ENCODE measurements at places on chromosomes 4 and X.

GRCh38 chr4:102552781-102553180 lies 51.6 kb downstream of the NFKB1 start:
- DNase-seq, result no peak

DNA sequence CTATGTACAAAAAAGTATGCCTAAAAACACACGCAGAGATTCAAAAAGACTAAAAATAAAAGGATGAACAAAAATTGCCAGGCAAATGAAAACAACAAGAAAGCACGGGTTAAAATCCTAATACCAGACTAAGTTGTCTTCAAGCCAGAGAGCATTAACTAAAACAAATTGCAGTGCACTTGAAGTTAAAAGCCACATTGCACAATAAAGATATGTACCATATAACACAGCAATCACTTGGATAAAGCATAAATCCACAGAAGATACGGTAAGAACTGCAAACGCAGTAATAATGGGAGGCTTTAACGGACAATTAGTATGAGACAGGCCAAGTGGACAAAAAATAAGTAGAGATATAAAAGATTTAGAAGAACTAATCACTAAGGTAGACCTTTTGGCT lies 14.9 kb downstream of the CCDC158 start:
- DNase-seq, result no peak

DNA sequence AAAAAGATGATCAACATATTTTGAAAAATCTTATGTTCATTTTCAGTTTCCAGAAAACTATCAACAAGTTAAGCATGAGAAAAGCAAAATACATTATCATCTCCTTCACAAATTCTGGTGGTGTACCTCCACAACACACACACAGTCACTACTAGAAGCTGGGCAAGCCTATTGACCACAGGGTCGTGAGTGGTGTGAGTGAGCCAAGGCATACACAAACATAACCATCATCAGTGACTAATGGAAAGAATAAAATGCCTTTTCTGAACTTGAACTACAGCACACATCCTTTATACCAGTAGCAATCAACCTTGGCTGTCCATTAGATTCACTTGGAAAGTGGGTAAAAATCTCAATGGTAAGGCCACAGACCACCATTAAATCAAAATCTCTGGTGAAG lies 180.2 kb downstream of the FAM47B start:
- no peak for DNase-seq

DNA sequence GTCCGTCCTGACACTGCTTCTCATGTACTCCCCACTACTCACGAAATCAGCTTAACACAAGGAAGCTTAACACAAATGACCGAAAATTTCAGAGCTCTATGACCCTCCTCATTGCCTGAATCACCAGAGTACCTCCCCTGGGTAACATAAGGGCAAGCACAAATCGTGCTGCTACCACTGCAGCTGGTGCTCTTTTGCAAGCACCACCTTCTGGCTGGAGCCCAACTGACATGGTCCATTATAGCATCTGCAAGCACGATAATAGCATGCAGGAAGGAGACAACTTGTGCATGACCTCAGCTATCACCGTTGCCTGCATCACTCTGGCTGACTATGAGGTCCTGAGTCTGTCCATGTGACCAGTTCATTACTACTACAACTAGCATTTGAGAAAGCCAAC lies 308.0 kb downstream of the TEX13C start:
- DNase-seq, result no peak

DNA sequence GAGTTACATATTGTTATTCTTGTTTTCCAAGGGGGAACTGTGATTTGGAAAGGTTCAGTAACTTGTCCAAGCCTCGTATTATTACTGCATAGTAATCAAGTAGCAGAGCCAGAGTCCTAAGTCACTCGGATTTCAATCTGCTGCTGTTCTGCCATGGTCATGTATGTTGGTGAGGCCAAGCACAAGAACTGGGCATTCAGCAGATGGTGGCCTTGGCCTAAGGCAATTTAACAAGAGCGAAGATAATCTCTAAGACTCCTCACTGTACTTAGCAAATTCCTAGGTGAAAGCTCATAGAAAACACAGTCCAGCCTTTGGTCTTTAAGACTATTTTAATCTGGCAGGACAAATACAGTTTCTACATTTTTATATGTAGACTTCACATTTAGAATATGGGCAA lies 64.8 kb downstream of the NDST3 start:
- no peak for DNase-seq

GRCh38 chr4:169258141-169258540 lies 12.6 kb downstream of the SH3RF1 start:
- no peak for DNase-seq

GRCh38 chr4:100466501-100466900 lies 51.3 kb downstream of the EMCN start:
- DNase-seq, result no peak

DNA sequence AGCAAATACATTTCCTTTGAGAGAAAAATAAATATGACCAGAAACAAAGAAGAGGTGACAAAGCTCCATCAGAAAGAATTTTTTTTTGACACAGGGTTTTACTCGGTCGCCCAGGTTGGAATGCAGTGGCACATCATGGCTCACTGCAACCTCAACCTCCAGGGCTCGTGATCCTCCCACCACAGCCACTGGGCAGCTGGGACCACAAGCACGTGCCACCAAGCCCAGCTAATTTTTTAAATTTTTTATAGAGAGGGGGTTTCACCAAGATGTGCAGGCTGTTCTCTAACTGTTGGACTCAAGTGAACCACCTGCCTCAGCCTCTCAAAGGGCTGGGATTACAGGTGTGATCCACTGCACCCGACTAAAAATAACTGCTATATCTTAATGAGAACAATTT lies 10.3 kb downstream of the ADH5 start:
- DNase-seq, result no peak

DNA sequence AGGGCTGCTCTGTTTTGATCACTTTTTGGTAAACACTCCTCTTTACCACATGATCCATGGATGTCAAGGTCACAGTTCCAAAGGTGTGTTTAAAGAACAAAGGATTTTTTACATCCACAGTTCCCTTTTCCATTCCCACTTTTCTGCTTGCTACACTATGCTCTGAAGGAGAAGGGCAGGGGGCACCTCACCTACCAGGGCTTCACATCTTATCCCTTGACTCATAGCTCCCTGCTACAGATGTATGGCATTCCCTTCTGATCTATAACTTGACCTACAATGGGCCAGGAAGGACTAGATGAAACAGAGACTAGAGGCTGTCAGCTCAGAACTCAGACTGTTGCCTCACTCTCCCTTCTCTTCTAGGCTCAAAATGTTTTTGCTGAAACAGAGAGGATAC lies 233.1 kb upstream of the RPS6KA3 start:
- no peak for DNase-seq

GRCh38 chr4:38005637-38006036 lies 45.4 kb downstream of the PTTG2 start:
- DNase-seq, result no peak

DNA sequence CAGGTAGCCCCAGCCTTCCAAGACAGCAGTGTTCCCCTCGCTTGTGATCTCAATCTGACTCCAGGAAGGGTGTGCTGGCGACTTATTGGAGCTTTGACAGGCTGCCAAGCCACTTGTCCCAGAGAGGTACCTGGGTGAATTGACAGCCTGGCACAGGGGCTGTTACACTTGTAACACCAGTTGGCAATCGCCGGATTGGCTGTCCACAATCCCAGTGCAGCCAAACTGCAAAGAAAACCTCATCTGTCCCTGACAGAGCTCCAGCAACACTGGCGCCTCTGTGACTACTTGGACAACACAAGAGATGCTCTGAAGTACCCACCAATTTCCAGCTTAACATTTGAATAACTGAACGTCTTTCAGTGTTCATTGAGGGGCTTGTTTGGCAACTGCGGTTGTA lies 76.8 kb upstream of the PRPS1 start:
- no peak for DNase-seq

DNA sequence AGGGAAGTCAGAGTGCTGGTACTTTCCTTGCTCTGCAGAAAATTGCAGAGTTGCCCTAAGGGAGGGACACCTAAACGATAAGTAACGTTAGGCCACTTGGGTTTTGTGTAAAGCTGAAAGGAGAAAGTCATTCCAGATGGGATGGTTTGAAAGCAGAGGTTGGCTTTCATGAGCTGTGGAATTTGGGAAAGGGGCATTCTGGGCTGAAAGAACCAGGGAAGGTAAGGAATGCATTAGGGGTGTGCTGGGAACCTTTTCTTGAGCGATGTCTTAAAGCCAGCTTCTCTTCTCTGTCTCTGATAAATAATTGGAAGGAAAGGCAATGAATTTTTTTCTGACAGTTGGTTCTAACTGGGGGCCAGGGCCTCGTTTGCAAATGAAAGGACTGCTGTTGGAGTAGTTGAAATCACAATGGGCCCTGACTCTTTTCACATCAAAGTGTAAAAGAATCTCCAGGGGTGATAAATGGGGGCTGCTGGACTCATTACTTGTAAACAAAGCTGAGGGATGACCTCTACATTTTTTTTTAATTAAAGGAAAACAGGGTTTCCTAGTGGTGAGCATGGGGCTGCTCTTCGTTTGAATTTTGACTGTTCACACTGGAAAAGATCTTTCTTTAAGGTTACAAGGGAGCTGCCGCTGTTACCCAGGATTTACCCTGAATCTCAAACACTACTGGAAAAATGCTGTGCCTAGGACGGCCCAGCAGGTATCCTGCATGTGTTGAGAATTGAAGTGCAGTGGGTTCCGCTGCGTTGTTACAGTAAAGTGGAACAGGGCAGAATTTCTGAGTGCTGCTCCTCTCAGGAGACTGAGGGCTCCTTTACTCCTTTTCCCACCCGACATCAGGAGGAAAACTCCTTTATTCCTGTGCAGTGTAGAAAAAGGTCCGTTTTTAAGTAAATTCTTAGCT lies 25.0 kb downstream of the AFF1 start:
- DNase-seq, result no peak

- no peak for DNase-seq
Observed at GRCh38 chrX:130848763-130849162, 54.2 kb downstream of the ENOX2 start.

GRCh38 chr4:139554642-139554892 lies 1.5 kb downstream of the SETD7 start:
- DNase-seq, result no peak

DNA sequence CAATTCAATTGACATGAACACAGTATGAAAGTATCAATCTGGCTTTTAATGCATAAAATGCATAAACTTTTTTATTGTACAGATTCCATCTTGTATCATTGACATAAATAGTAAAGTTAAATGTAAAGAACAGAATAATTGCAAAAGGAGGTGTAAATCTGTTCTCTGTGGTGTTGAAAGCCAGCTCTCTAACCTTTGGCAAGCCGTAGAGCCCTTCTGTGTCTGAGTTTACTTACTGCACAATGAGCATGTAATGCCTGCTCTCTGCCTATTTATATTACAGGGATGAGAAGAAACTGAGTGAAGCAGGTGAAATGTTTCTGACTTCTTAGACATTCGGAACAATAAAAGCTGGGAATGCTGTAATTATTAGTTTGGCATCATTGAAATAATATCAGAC lies 389.3 kb upstream of the EPHA5 start:
- no peak for DNase-seq

- no peak for DNase-seq
Observed at GRCh38 chr4:79682161-79682560, 274.1 kb upstream of the GK2 start.

GRCh38 chr4:1863297-1864033 lies 7.5 kb upstream of the LETM1 start:
- DNase-seq, result no peak

- no peak for DNase-seq
Observed at GRCh38 chrX:9785944-9786797, at the start of gene SHROOM2. SHROOM2 (plus strand) TSS chrX:9786429; CDS start chrX:9786546, 117 bp downstream.

DNA sequence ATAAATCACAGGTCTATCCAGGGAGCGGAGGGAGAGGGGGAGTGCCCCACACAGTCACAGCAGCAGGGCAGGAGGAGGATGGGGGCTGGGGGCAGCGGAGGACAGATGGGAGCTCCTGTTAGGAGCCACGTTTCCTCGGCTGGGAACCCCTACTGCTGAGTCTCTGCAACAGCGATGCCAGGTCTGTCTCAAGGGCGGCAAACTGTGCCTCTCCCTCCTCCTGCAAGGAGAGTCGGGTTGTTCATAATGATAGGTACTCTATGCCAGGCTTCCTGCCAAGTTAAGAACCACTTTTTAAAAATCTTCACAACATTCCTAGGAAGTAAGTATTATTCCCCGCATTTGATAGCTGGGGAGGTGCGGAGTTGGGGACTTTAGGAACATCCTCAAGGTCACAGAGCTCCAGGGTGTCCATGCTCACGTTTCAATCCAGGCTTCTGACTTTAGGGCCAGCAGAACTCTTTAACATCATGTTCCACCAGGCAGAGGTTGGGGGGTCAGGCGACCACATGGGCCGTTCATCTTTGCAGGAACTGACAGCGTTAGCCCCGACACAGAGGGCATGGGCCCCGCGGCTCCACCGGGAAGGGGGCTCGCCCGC lies 98.3 kb upstream of the MAML3 start:
- no peak for DNase-seq

DNA sequence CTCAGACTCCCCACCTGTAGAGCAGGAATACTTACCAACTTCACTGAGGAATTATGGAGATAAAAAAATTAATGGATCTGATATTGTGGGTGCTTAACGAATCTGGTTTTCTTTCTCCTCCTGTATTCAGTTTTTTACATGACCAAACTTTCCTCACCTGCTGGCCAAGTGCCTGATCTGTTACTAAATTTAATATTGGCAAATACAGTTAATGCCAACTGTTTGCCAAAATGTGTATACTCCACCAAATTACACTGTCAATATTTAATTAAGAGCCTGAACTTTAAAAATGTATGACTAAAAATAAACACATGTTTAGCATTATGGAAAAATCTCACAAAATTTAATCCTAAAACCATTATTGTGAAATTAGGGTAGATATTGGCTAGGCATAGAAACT lies 3.3 kb downstream of the PGRMC2 start:
- no peak for DNase-seq

GRCh38 chrX:16578218-16578617 lies 71.7 kb upstream of the S100G start:
- no peak for DNase-seq

- no peak for DNase-seq
Observed at GRCh38 chr4:108982402-108983185, 219.7 kb upstream of the ETNPPL start.

GRCh38 chrX:120662662-120663061 lies 32.8 kb upstream of the C1GALT1C1 start:
- no peak for DNase-seq

- no peak for DNase-seq
Observed at GRCh38 chr4:89022426-89023128, 34.4 kb downstream of the FAM13A start.

- DNase-seq, result no peak
Observed at GRCh38 chr4:13641084-13641483, 13.6 kb upstream of the BOD1L1 start.

- DNase-seq, result no peak
Observed at GRCh38 chr4:37517326-37517725, 168.8 kb downstream of the RELL1 start.

- no peak for DNase-seq
Observed at GRCh38 chr4:160276785-160277325, 1174.0 kb downstream of the RAPGEF2 start.

GRCh38 chr4:151218343-151218742 lies 58.6 kb upstream of the PRSS48 start:
- no peak for DNase-seq

- no peak for DNase-seq
Observed at GRCh38 chr4:1192091-1192492, 19.7 kb upstream of the SPON2 start.

GRCh38 chr4:73684097-73684496 lies 56.3 kb upstream of the CXCL8 start:
- no peak for DNase-seq

- DNase-seq, result no peak
Observed at GRCh38 chr4:138698641-138699040, 316.9 kb upstream of the NOCT start.

Data from stimulated activated CD8-positive, alpha-beta memory T cell treated with anti-CD3 and anti-CD28 coated beads, Interleukin-15, amount 100 ng/mL, for 48 hours (primary cell).